ENCODE measurements at places on chromosomes 13 and 19.

GRCh38 chr13:74825152-74825937 lies 656.6 kb downstream of the TBC1D4 start:
- no peak for DNase-seq

DNA sequence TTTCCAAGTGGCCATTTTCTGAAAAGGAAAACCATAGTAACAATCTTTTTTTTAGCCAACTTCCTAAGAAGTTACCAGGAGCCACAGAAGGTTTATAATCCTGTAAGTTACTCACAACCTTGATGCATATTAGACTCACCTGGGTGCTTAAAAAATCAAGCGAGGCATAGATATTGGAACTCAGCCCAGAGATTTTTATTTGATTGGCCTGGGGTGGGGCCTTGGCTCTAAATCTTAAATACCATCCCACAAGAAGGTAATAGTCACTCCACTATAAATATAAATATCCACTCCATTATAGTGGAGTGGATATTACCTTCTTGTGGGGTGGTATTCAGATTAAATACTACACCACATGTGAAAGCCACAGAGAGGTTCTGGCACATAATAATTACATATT lies 429.6 kb downstream of the RFC3 start:
- DNase-seq, result no peak

- no peak for DNase-seq
Observed at GRCh38 chr13:44307255-44307654, 66.4 kb upstream of the SERP2 start.

DNA sequence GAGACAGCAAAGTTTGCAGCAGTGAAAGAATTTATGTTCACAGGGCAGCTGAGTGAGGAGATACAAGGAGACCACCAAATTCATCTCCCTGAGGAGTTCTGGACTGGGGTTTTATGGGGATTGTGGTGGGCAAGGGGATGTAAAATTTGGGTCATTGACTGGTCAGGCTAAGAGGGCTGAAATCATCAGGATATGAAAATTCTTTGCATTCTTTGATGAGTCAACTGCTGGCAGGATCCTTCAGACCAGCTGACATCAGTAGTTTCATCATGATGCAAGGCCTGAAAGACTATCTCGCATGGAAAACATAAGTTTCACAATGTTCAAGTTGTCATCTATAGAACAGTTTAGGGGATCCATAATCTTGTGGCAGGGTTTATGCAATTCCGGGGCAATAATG lies 869.5 kb upstream of the PCDH9 start:
- no peak for DNase-seq

GRCh38 chr19:47863514-47863936 lies 4.5 kb downstream of the TPRX2 start:
- DNase-seq, result peak; percentile 86

- DNase-seq, result no peak
Observed at GRCh38 chr19:54493967-54494585, 8.6 kb upstream of the LAIR2 start.

GRCh38 chr19:49904136-49904535 lies 7.4 kb upstream of the IL4I1 start:
- no peak for DNase-seq

DNA sequence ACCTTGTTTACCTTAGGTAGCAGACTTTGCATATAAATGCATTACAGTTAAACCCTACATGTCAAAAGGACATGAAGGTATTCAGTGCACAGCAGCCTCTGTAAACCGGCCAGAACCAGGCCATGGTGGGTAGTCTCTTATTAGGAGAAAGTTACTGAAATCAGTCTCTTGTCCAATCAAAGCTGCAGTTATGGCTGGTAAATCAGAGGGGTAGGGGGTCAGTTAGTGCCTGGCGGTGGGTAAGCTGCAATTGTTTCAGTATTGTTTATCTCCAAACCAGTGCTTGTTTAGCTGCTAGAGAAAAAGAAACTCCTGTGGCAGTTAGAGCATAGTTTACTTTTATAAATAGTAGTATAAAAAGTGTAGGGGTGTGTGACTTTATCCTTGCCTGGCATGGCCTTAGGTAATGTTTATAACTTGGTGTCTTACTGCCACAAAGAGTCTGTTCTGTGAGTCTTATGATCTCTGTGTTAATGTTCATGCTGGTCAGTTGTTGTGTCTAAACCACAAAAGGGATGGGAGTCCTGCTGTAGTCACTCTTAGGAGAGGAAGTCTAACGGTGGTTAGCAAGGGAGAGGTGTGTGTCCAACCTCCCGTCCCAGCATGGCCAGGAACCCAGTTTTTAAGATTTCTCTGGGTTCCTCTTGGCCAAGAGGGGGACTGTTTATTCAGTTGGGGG lies 28.0 kb downstream of the CHST8 start:
- no peak for DNase-seq

DNA sequence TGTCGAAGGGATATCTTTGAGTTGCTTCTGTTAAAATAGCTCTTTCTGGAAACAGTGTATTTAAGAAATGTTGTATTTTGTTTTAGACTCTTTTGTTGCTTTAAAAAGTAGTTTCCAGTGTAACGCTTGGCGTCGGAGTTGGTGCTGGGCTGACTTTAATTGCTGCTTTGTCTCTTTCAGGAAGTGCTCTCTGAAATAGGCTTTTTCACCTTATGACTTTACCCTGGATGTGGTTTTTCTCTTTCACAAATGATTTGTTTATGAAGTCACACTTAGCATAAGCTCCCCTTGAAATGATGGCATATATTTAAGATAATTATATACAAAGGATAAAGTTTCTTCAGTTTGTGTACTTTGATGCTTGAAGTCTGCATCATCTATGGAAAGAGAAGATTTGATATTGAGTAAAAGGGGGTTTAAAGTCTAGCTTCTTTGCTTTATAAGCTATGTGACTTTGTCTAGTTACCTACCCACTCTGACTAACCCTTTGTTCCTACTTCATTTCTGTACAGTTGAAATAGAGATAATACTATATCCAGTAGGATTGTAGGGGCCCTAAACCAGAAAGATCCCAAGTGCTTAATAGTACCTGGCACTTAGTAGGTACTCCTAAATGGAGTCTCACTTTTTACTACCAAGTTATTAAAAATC lies at the start of gene GPR18:
Gene GPR18, minus strand, starts transcription at position 170 of the 651 bp plus-strand sequence. CDS start 2,507 bp downstream, outside the sequence.
- DNase-seq, result no peak

- no peak for DNase-seq
Observed at GRCh38 chr13:30159446-30159839, 147.9 kb downstream of the KATNAL1 start.

DNA sequence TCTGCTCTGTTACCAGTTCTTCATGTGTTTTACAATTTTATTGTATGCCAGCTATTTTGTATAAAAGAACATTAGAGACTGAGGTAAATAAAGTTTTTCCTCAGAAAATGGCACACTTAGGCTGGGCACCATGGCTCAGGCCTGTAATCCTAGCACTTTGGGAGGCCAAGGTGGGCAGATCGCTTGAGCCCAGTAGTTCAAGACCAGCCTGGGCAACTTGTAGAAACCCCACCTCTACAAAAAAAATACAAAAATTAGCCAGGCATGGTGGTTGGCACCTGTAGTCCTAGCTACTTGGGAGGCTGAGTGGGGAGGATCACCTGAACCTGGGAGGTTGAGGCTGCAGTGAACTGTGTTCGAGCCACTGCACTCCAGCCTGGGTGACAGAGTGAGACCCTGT lies 32.0 kb downstream of the CCDC8 start:
- peak; percentile 37 for DNase-seq
